ENCODE measurements at places on chromosomes 2 and 18.

DNA sequence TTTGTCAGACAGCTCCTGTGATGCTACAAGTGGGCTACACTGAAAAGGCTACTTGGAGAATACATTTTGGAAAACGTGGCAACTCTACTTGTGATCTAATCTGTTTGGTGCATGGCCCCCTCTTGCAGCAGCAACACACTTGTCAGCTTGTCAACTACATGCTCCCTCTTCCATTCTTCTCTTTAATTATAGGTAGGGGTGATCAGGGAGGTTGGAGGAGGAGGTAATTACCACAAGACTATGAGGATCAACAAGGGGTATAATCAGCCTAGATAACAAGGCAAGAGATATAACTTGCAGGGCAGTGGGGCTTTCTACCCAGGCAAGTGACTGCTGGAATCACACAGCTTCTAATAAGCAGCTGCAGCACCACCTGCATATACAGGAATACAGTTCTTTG is 104.9 kb downstream of the ACVR1 start:
- no peak for DNase-seq

DNA sequence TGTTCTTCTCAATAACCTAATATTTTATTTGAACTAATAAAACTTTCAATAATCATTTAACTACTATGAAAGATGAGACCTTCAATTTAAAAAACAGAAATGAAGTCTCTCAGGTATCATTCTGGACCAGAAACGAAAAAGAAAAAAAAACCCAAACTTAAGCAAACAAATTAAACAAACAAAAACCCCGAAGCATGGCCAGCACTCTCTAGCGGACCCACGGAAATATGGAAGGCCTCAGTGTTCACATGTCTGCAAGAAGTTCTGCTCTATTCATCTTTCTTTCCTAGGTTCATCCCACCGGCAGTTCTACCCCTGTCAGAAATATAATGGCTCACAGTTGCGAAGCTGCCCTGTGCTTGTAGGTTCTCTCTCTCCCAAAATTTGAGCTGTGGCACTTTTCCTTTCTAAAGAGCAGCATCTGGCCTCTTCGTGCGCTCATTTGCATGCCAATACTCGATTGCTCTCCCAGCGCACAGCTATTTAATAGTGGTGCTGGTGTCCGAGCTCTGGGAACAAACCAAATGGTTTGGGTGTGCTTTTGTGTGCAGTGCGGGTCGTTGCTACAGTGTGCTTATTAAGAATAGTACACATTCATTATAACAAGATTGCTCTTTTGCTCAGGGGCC is 129.0 kb upstream of the ZEB2 start:
- DNase-seq, result no peak

DNA sequence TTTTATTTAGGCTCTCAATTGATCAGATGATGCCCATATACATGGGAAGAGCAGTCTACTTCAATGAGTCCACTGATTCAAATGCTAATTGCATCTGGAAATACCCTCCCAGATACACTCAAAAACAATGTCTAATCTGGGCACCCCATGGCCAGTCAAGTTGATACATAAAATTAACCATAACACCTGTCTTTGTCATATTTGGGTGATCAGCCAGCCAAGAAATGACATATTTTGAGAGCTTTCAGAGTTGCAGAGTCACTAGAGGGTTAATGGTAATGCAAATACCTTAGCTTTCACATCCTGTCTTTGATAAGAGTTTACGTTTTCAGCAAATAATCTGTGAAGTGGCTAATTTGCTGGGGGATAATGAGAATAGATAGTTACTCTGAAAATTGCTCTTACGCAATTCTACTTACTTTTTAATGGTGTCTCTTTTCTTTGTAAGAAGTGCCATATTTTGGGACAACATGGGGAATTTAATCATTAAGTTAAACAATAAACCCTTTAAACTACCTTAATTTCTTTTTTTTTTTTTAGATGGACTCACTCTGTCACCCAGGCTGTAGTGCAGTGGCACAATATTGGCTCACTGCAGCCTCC is 49.1 kb downstream of the CCDC195 start:
- DNase-seq, result no peak

GRCh38 chr18:34153711-34154110 is 71.0 kb downstream of the NOL4 start:
- DNase-seq, result peak; percentile 29

GRCh38 chr2:123906361-123906760 is 118.7 kb upstream of the CNTNAP5 start:
- DNase-seq, result no peak

- peak; percentile 75 for DNase-seq
These were observed 10.0 kb upstream of the NR4A2 start for GRCh38 chr2:156342254-156343095.

DNA sequence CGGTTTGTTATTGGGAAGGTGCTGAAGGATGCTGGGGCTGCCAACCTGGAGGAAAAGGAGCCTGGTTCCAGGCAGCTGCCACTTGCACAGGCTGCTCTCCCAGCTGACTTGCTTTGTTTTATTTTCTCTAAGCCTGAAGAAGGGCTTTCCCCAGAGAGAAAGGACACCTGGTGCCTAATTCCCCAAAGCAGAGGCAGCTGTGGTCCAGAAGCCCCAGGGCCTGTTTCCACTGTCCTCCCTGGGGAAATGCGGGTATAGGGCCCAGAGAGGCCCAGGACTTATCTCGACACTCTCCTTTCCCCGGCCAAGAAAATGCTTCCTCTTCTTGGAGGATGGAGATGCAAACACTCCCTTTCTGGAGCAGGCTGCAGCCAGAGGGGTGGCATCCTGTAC is 30.1 kb downstream of the INO80C start:
- DNase-seq, result peak; percentile 92

GRCh38 chr2:188629753-188630527 is 338.3 kb downstream of the GULP1 start:
- no peak for DNase-seq

GRCh38 chr2:78263571-78263970 is 741.4 kb upstream of the LRRTM4 start:
- no peak for DNase-seq

- no peak for DNase-seq
These were observed 36.6 kb downstream of the FEZ2 start for GRCh38 chr2:36561237-36561944.

- DNase-seq, result no peak
These were observed 12.5 kb upstream of the NAB1 start for GRCh38 chr2:190636361-190636760.

DNA sequence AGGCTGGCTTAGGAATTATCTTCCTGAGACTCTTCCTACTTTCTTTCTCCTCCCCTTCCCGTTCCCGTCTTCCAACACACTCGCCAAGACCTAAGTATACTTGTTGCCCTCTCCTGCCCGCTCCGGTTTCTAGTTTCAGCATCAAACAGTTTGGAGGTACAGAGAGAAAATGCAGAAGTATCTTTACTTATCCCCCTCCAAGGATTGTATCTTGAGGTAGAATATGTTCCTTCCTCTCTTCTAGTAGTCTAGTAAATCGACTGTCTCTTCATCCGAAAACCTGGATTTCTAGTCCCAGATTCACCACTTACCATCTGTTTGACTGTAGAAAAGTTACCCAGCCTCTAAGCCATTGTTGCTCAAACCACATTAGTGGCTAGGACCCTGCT is 755 bp downstream of the EIF4E2 start:
- no peak for DNase-seq

GRCh38 chr2:219951099-219951498 is 323.7 kb downstream of the SLC4A3 start:
- no peak for DNase-seq

DNA sequence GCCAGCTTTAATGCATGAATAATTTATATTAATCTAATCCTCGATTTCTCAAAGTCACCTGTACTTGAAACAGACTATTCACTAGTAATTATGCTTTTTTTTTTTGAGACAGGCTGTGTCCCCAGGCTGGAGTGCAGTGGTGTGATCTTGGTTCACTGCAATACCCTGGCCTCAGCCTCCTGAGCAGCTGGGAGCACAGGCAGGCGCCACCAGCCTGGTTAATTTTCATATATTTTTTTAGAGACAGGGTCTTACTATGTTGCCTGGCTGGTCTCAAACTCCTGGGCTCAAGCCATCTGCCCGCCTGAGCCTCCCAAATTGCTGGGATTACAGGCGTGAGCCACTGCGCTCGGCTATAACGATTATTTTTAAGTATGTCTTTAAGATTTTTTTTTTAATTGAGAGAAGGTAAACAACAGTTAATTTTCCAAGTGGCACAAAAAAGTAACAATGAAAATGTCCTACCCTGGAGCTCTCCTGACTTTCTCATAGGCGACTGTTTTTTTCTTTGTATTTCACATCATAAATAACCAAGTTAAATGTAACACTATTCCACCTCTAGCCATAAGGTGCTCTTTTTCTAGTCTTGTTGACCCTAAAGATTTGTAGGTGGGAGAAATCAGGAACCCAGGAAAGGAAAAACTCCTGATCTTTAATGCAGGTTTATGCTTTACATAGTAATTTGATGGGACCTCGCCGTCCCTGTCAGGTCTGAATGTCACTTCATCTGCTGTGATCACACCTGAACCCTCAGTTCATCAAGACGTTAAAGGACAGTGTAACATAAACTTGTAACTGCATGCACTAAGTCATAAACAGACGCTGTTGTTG is 1.3 kb upstream of the ANKRD12 start:
- no peak for DNase-seq

GRCh38 chr18:70219688-70220087 is 14.2 kb upstream of the RTTN start:
- DNase-seq, result no peak

DNA sequence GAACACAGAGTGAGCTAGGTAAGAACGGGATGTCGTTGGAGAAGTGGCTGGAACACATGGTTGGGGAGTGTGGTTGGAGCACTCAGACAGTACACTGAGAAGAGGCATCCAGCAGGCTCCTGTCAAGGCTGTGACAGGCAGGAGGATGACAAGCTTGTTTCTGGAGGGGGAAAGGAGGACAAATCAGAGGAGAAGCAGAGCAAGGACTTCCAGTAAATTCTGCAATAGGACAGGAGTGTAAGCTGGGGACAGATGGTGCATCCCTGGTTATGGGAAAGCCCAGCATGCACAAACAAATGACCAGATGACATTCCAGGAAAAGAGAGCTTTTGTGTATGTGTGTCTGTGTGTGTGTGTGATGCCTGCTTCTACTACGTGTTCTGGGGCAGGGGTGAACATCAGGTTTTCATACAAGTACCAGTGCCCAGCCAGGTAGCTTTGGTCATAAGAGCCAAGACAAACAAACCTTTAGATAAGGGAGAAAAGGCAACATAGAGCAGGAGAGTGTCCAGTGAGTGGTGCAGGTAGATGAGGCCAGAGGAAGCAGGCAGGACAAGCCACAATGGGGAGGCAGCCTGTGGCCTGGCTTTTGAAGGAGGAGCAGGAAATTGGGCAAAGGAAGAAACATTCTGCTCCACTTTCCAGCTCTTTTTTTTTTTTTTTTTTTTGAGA is 32.1 kb upstream of the MAPK4 start:
- DNase-seq, result no peak

- DNase-seq, result no peak
These were observed 11.3 kb upstream of the SH3BP4 start for GRCh38 chr2:234940527-234940926.

DNA sequence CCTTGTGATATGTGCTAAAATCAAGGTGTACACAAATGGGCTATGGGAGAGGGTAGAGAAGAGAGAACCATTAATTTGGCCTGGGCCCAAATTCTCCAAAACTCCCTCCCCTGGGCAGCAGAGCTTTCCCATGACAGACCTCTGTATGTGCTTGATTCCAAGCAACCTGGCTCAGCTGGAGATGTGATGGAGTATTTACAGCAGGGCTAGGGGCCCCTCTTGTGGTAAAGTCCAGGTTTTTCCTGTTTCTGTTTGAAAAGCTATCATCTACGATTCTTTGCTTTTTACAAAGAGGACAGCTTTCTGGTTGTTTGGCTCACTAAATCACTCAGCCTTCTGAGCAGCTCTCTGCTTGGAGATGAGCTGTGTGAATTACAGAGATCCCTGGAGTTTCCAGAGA is 40.3 kb downstream of the KCNS3 start:
- DNase-seq, result no peak

GRCh38 chr2:145985517-145985916 is 1465.6 kb upstream of the ZEB2 start:
- DNase-seq, result no peak

GRCh38 chr2:6937157-6937556 is 19.9 kb downstream of the RNF144A start:
- no peak for DNase-seq

DNA sequence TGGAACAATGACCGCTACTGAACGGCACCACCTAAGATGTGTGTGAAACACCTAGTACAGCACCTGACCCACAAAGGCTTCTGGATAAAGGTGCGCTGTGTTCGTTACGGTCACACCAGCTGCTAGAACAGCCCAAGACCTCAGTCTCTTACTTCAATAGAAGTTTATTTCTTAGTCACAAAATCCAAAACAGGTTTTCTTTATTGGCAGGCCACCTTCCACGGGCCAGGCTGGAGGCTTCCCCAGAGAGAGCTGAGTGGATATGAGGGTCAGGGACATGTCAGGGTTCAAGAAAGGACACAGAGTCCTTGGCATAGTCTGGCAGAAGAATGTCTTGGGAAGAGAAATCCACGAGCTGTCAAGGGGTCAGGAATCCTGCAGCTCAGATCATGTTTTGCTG is 92.2 kb downstream of the COL6A3 start:
- no peak for DNase-seq

GRCh38 chr2:108260773-108261172 is 21.0 kb downstream of the SULT1C3 start:
- no peak for DNase-seq

GRCh38 chr2:238915596-238915995 is 67.7 kb downstream of the TWIST2 start:
- DNase-seq, result no peak

DNA sequence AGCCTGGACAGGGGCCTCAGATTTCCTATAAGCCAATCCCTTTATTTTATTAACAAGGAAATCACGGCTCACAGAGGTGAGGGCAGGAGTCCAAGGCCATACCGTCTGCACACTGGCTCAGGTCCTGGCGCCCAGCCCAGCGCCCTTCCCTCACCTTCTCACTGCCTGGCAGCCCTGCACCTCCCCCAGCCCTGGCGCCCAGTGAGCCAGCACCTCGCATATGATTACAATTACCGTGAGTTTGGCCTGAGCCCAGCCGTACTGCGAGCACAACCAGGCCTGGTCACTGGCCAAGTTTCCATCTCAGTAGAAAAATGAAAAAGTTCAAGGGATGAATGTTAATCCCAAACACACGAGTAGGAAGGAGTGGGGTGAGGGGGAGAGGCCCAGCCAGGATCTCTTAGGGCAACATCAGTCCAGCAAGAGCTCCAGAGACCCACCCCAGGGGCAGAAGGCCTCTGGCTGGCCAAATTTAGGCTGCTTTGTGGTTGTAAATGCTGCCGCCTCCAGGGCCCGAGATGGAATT is 68.4 kb downstream of the MCFD2 start:
- no peak for DNase-seq

DNA sequence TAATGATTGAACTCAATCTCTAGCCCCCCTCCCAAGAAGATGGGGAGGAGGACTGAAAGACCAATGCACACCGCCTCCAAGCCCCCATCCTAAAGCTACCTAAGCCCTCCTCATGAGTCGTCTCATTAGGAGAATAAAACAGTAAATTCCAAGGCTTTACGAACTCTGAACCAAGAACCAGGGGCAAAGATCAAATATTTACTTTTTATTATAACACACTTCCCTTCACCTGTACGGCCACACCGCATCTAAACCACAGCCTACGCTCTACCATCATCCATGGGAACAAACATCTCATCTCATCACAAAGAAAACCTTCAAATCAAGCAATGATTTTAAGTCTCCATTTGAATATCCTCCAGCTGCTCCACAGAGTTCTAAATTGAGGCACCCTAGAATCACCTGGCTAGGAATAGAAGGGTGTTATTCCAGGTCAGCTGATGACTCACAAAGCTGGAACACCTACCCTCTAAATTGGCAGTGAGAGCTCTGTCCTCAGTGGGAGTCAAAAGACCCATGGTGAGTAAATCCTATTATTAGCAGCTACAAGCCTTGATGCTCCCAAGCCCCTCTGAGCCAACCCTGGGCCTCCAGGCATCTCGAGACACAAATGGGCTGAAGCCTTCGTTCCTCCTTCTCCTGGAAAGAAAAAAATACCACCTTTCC is 45.6 kb upstream of the BZW1 start:
- no peak for DNase-seq

Measured in GF-D8 (cell line).